ENCODE measurements at places on chromosomes 6 and 20.

- DNase-seq = peak; percentile 93
Measured at GRCh38 chr20:34215711-34216381, 25.4 kb upstream of the ASIP start.

DNA sequence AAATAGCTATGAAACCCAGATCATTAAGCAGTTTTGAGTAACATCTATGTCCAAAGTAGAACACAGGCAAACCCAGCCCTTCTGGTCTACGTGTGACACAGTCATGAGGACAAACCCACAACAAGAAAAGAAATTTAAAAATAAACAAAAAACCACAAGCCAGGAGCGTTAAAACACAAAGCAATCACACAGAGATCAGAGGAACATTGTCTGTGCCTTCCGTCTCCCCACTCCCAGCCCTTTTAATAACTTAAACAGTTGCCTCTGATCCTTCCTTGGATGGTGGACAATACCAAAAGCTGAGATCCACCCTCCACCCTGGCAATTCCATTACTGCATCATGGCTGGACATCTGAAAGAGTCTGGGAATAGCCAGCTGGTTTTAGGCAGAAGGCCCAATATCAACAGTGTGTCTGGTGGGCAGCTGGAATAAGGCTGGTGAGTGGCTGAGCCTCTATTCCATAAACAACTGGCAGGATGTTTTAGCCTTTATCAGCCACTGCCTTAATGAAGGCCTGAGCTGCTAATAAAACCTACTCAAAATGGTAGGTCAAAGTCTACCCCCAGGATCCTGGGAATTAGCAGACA lies 15.7 kb upstream of the LAMA4 start:
- DNase-seq = no peak

DNA sequence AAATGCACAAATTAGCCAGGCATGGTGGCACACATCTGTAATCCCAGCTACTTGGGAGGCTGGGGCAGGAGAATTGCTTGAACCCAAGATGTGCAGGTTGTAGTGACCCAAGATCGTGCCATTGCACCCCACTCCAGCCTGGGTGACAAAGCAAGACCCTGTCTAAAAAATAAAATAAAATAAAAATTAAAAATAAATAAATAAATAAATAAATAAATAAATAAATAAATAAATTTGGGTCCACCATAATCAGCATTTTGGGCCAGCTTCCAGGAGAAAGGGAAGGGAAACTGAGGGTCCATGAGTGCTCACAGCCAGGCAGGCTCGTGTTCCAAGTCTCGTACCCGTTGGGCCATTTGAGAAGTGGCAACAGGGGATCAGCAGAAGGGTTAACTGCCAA lies 131.6 kb upstream of the AGPAT4 start:
- no peak for DNase-seq

DNA sequence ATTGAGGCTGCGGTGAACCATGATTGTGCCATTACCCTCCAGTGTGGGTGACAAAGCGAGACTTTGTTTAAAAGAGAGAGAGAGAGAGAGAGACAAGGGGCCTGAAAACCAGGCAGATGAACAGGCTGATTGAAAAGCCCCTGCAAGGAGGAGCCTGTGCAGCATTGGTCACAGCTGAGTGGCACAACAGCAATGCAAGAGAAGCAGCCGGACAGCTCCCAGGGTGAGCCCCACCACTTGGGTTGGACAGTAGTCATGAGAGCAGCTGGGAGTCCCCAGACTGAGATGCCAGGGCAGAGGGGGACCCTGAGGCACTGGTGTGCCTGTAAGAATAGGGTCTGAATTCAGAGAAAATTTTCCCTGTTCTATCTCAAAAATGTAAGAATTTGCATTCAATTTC lies 10.2 kb downstream of the DNPH1 start:
- DNase-seq = no peak

GRCh38 chr6:3731700-3732099 lies 19.8 kb downstream of the PXDC1 start:
- peak; percentile 27 for DNase-seq

- DNase-seq = no peak
Measured at GRCh38 chr6:141105481-141105880, 1027.2 kb upstream of the GJE1 start.

DNA sequence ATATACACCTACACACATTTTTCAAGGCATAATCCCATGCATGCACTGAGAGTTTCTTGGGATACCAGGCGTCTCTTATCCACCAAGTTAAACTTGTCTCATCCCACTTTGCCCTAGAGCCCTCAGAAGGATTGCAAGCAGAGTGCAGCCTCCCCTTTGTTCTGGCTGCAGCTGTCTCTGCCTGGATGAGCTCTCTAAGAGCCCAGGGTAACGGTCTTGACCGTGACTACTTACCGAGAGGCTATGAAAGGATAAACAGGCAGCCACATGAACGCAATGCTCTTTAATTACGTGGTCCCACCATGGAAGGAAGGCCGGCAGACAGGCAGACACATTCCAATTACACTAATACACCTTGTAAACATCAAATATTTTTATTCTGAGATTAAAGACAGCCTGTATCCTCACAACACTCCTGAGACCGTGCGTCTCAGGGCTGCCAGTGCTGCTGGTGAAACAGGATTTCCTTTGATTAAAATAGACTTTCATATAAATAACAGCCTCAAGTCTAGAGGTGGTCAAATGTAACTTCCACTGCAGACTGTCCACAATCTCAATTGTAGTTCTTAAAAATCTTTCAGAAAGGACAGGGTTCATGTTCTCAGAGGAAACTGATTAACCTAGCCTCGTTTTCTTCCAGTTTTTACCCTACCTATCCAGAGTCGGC lies 210.0 kb upstream of the PRDM1 start:
- no peak for DNase-seq

DNA sequence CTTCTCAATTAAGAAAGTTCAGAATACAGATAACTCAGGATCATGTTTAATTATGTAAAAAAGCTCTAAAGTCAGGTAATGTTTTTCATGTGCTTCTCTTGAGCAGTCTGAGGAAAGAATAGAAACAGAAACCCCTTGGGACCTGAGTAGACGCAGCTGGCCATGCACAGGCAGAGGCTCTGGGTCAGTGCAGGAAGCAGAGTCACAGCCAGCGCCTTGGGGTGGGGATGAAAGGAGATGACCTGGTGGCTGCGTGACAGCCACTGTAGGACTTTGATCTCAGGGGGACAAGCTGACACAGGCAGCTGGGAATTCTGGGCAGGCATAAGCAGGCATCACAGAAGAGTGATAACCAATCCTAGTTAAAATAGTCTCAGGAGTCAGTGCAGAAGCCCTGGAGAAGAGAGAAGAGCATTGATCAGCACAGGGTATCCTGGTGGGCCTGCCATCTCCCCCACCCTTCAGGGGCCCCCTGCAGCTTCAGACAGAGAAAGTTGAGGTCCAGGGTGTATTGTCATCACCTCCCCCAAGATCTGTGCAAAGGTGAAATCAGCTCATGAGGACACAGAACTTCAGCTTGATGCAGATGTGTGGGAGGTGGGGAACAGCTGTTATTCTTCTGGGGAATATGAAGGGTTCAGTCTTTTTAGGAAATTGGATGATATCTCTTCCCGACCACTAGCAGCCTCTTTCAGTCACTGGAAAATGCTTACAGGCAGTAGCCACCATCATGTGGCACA lies 6.4 kb downstream of the HLA-DQB1 start:
- DNase-seq = no peak

- no peak for DNase-seq
Measured at GRCh38 chr20:25012616-25013189, 20.2 kb upstream of the APMAP start.

GRCh38 chr20:24953209-24953575 lies 4.1 kb downstream of the CST7 start:
- DNase-seq = no peak

- DNase-seq = peak; percentile 97
Measured at GRCh38 chr6:165846123-165846966, 183.3 kb upstream of the PDE10A start.

GRCh38 chr6:45084257-45084656 lies 243.9 kb upstream of the RUNX2 start:
- DNase-seq = no peak

DNA sequence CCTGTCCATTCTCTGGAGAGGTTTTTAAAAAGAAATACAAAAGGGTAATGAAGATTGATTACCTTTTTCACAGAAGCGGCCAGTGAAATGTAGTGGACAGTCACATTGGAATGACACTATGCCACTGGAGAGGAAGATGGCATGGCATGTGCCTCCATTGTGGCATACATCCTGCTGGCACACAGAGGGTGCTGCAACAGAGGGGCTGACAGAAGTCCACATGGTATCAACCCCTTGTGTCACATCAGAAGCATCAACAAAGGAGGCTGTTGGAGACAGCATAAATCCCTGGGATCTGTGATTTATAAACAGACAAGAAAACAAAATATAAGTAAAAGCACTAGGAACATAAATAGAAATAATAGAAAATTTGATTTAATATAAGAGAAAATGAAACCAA lies 594.9 kb downstream of the PHF3 start:
- no peak for DNase-seq

DNA sequence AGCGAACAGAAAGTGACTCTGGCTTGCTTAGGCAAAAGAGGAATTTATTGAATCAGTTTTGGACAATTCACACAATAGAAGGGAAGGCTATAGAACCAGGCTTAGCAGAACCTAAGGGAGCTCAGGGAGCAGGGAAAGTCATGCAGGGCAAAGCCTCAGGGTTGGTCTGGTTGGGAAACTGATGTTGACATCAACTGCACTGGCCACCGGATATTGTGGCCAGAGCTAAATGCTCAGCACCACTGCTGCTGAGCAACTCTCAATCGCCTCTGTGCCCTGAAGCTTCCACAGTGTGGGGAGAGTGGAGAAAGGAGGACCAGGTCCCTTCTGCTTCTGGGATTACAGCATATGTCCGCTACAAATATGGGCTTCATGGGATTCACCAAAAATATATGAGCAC lies 93.3 kb upstream of the GCM1 start:
- DNase-seq = no peak

DNA sequence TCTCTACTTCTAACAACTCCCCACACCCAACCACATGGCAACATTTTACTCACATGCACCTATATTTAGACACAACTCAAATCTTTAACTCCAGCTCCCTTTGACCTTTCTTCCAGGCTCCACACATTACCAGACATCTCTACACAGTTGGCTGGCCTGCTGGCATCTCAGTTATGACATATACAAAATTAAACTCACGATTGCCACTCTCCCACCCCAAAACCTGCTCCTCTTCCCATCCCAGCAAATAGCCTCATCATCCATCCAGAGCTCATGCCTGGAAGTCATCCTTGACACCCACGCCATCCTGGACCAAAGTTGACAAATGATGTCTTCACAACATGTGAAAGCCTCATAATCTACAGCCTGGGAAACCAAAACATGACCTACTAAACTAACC lies 176.6 kb downstream of the PKHD1 start:
- no peak for DNase-seq

GRCh38 chr6:27019651-27020552 lies 227.6 kb upstream of the PRSS16 start:
- DNase-seq = peak; percentile 94

- no peak for DNase-seq
Measured at GRCh38 chr6:80932359-80932758, 820.1 kb downstream of the TENT5A start.

GRCh38 chr6:168280020-168280898 lies 39.3 kb downstream of the DACT2 start:
- DNase-seq = no peak

DNA sequence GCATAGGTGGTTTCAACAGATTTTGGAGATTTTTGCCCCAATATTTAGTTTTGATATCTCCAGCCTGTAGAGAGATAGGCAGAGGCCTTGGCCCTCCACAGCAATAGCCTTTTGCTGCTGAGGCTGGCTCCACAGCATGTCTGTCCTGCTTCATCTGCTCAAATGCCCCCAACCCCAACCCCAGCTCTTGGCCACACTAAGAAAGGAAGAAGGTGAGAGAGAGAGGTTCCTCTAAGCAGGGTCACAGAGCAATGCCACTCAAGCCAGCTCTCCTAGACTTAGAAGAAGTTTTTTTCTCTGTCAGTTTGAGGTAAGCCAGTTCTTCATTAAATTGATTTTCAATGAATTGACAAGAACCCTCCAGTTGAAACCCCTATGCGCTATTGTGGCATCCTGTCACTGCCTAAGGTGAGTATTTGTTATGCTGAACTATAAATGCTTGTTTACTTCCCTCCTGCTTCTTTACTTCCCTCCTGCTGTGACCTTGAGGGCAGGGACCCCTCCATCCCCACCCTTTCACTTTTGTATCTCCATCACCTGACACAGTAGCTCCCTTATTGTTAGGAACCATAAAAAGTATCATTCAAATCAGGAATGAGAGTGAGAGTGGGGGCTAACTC lies 366.2 kb upstream of the CNR1 start:
- DNase-seq = no peak

DNA sequence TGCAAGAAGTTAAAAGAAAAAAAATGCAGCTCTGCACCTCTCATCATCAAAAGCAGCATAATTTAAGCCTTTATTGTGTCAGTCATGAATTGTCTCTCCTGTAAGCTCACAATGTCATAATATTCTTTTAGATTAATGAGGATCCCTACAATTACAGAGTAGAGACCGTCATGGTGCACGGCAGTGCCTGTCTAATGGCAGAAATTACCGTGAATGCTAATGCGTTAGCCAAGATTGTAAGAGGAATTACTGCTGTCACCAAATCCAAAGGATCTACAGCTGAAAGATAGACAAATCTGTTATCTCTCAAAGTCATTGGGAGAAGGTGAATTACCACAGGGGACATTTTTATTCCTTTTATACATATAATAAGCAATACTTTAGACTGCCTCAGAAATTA lies 631.6 kb upstream of the NRSN1 start:
- DNase-seq = no peak

- DNase-seq = no peak
Measured at GRCh38 chr20:32362901-32363364, 4.8 kb downstream of the ASXL1 start.

GRCh38 chr6:95142661-95143335 lies 434.5 kb upstream of the MANEA start:
- no peak for DNase-seq

DNA sequence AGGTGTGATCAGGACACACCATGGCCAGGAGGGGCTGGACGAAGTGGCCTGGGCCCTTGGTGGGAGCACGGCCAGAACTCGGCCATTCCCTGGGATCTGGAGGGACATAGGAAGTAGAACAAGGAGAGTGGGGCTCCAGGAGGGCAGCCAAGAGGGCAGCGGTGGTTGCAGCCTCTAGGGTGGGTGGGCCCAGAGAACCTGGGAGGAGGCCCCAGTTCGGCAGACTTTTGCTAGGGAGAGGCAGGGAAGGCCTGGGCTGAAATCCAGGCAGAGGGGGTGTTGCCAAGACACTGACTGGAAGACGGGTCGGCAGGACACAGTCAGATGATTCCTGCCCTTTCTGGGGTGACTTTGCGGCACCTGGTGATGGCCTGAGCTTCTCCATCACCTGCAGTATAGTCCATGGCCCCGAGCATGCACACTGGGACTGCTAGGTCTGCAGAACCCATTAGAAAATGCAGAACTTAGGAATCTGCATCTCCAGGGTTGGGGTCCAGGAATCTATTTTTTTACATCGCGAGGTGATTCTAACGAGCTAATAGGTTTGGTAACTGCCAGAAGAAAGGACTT lies 224.8 kb downstream of the SYNDIG1 start:
- no peak for DNase-seq

- peak; percentile 60 for DNase-seq
Measured at GRCh38 chr6:1436334-1437306, 47.2 kb downstream of the FOXF2 start.

- DNase-seq = no peak
Measured at GRCh38 chr6:45838451-45838850, 177.2 kb downstream of the CLIC5 start.

All from NCI-H1105 treated with DMSO at 0.1 percent for 48 hours (cell line).